Activated CD4-positive, alpha-beta memory T cell treated with anti-CD3 and anti-CD28 coated beads, Interleukin-2, amount 10 ng/mL, durations not matched to agents 7 days and 5 days (primary cell): ENCODE measurements at places on chromosomes 1 and 21.
A peak's percentile ranks its signal among the peaks of the same experiment; 100 is the strongest.

DNA sequence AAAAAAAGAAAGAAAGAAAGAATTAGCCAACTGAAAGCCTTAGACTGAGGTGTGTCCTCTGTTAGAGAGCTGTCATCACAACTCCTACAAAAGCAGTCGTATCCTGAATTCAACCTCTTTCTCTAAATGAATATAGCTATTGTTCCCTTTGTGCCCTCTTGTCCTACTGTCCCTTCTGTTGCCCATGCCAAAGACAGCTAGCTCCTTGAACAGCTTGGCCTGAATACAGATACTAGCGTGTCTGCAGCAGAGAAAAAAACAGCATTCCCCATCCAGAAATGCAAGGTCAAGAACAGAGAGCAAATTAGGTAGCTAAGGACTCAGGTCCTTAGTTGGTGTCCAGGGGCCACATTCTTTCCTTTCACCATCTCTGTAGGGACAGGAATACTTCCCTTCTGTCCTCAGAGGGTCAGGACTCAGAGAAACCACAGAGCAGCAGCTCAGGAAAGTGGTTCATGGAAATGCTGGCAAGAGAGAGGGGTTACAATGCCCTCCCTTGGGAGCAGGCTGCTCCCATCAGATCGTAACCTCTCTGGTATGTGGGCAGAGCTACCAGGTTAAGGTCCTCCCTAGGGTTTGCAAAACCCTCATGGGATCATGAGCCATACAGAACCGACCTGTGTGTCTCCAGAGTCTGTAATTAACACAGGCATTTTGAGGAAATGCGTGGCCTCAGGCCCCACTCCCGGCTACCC, 1.8 kb upstream of the ZBTB48 start:
- H3K36me3 ChIP-seq: peaks cover 5% of the 10 kb centered on the region
- peaks cover 32% of the 10 kb centered on the region for H3K4me1 ChIP-seq
- no peak overlapping the region for H3K4me3 ChIP-seq
- DNase-seq: no peak
- no peaks in the 10 kb centered on the region for H3K27me3 ChIP-seq

DNA sequence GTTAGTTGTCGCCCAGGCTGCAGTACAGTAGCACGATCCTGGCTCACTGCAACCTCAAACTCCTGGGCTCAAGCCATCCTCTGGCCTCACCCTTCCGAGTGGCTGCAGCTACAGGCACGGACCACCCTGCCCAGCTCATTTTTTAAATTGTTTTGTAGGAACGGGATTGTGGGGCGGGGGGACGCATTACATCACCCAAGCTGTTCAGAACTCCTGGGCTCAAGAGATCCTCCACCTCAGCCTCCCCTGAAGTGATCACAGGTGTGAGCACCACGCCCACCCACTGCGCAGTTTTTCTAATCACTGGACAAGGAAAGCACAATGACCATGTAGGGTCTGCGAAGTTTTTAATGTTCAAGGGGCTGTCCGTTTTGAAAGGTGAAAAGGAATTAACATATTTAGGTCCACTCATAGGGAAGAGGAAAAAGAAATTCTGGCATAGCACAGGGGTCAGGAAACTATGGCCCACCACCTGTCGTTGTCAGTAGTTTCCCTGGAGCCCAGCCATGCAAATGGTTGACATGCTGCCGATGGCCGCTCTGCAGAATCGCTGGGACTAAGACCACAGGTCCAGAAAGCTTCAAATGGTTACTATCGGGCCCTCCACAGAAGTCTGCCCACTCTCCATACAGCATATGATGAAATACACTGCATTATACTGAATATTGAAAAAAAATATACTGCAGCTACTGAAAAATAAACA, 26.0 kb downstream of the SETD4 start:
- H3K36me3 ChIP-seq: peaks cover 24% of the 10 kb centered on the region
- no peaks in the 10 kb centered on the region for H3K27me3 ChIP-seq
- no peak for DNase-seq
- H3K4me1 ChIP-seq: peaks cover 2% of the 10 kb centered on the region
- H3K4me3 ChIP-seq: no peak overlapping the region

DNA sequence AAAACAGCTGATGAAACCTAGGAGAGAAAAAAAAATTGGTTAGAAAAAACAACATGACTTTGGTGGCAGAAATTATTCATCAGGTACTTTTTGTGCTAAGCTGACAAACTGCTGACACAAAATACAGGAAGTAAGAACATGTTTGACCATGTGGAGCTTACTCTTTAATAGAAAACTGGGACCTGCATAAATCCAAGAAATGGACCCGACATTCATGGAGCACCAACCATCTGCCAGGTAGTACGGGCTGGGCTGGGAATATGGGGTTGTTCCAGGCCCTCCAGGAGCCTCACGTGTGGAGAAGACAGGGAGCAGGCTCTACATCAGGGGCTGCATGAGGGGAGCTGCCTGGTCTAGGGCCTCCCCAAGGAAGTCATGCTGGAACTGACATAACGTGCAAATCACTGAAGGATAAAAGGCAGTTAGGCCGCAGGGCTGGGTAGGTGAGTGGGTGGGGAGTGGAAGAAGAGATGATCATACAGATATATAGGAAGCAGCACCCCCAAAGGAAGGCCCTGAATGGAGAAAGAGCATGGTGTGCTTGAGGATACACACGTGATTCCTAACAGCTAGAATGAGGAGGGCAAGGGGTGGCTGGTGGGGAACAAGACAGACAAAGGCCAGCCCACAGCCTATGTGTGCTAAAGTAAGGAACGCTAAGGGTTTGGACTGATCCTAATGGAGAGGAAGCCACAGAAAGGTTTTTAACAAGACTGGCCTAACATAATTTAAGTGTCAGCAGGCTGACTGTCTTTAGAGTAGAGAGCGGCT, 26.1 kb downstream of the CD58 start:
- peak overlapping the region; percentile 89 for H3K27ac ChIP-seq
- no peaks in the 10 kb centered on the region for H3K27me3 ChIP-seq
- H3K4me1 ChIP-seq: peaks cover 80% of the 10 kb centered on the region
- peak overlapping the region; percentile 54 for H3K4me3 ChIP-seq

DNA sequence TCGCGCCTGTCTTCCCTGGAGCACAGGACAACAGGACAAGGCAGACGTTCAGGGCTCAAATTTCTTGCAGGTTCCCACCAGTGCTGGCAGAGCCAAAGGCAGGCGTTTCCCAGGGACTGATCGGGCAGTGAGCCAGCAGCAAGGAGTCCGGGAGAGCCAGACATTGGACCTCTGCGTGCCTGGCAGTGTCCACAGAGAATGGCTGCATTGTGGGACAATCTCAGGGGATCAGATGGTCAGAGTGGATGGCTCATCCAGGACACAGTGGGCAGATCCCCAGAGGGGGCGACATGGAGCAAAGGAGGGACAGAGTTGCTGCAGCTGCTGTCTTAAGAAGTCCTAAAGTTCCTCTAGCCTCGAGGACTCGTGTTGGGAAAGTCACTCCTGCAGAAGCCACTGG, 4.6 kb downstream of the TMEM63A start:
- H3K27me3 ChIP-seq: no peaks in the 10 kb centered on the region
- peaks cover 69% of the 10 kb centered on the region for H3K36me3 ChIP-seq
- DNase-seq: no peak
- peaks cover 73% of the 10 kb centered on the region for H3K4me1 ChIP-seq

DNA sequence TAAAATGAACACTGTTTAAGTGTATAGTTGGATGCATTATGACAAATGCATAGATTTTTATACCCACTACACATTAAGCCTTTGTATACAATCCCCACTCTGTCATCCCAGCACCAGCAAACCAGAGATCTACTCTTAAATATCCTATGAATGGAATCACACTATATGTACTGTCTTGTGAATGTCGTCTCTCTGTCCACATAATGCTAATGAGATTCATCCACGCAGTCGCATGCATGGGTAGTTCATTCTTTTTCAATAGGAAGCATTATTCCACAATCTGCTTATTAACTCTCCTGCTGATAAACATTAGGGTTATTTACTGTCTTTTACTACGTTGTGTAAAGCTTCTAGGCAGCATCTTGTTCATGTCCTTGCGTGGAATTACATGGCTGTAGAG, 892.3 kb downstream of the LTN1 start:
- no peaks in the 10 kb centered on the region for H3K4me1 ChIP-seq
- H3K4me3 ChIP-seq: no peak overlapping the region
- no peaks in the 10 kb centered on the region for H3K36me3 ChIP-seq
- H3K27ac ChIP-seq: no peak overlapping the region
- no peak for DNase-seq
- H3K27me3 ChIP-seq: no peaks in the 10 kb centered on the region

GRCh38 chr1:8711151-8711550, 106.3 kb downstream of the RERE start:
- no peak overlapping the region for H3K4me3 ChIP-seq
- peaks cover 9% of the 10 kb centered on the region for H3K36me3 ChIP-seq
- DNase-seq: no peak
- peaks cover 31% of the 10 kb centered on the region for H3K4me1 ChIP-seq
- peaks cover 3% of the 10 kb centered on the region for H3K27me3 ChIP-seq

DNA sequence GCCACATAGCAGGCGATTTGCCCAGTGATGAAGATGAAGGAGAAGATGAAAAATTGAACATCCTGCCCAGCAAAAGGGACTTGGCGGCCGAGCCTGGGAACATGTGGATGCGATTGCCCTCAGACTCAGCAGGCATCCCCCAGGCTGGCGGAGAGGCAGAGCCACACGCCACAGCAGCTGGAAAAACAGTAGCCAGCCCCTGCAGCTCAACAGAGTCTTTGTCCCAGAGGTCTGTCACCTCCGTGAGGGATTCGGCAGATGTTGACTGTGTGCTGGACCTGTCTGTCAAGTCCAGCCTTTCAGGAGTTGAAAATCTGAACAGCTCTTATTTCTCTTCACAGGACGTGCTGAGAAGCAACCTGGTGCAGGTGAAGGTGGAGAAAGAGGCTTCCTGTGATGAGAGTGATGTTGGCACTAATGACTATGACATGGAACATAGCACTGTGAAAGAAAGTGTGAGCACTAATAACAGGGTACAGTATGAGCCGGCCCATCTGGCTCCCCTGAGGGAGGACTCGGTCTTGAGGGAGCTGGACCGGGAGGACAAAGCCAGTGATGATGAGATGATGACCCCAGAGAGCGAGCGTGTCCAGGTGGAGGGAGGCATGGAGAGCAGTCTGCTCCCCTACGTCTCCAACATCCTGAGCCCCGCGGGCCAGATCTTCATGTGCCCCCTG, 3.3 kb downstream of the ZBTB18 start:
- no peak overlapping the region for H3K4me3 ChIP-seq
- no peak for DNase-seq
- H3K27ac ChIP-seq: no peak overlapping the region
- H3K36me3 ChIP-seq: peaks cover 8% of the 10 kb centered on the region
- H3K4me1 ChIP-seq: peaks cover 20% of the 10 kb centered on the region

GRCh38 chr1:162250004-162250730, 126.5 kb downstream of the SPATA46 start:
- DNase-seq: no peak
- H3K4me3 ChIP-seq: no peak overlapping the region
- no peaks in the 10 kb centered on the region for H3K36me3 ChIP-seq

DNA sequence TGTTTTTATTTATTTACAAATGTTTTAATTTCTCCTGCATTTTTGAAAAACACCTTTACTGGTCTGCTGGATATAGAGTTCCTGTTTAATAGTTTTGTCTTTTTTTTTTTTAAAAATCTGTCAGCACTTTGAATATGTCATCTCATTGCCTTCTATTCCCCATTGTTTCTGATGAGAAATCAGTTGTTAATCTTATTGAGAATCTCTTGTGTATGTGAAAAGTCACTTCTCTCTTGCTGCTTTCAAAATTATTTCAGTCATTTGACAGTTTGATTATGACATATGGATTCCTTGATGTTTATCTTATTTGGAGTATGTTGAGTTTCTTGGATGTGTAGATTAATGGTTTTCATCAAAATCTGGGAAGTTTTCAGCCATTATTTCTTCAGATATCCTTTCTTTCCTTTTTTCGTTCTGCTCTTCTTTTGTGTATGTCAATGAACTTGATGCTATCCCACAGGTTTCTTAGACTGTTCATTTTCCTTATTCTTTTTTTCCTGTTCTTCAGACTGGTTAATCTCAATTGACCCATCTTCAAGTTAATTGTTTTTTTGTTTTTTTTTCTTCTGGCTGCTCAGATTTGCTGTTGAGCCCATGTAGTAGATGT, 51.2 kb upstream of the CCDC190 start:
- H3K4me1 ChIP-seq: no peaks in the 10 kb centered on the region
- no peak overlapping the region for H3K4me3 ChIP-seq
- DNase-seq: no peak
- H3K36me3 ChIP-seq: no peaks in the 10 kb centered on the region
- H3K27me3 ChIP-seq: peaks cover 2% of the 10 kb centered on the region

DNA sequence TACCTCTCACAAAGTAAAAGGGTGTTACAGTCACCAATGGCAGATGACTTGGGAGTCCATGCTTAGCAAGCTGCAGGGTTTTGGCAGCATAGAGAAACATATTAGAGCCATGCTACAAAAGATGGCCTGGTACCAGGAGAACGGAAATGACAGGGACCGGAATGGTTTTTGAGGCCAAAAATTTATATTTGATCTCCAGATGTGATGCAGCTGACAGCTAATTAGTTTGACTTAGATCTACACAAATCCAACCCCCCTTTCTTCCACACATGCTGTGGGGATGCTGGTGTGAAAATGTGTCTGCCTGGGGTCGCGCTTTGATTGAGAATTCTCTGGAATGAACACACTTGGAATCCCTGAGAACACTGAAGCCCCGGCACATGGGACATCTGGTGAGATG, 26.5 kb downstream of the SYF2 start:
- H3K36me3 ChIP-seq: no peaks in the 10 kb centered on the region
- DNase-seq: no peak
- H3K27ac ChIP-seq: no peak overlapping the region
- no peaks in the 10 kb centered on the region for H3K4me1 ChIP-seq
